ENCODE measurements at places on chromosomes 7 and 10.

DNA sequence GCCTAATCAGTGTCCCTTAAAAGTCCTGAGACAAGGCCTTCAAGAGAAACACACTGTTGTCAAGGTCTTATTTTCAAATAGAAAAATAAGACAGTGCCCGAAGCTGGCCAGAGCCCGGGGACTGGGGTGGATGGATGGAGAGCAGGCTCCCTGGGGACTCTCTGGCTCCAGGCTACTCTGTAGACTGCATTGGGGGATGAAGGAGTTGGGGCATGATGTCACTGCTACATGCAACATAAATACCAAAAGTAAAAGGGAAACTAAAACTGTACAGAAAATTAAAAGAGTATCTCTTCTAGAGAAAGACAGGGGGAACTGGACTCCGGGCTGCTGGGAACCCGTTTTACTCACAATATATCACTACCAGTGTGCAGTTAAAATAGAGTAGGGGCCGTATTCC lies 629.8 kb downstream of the KCNMA1 start:
- DNase-seq, result no peak

DNA sequence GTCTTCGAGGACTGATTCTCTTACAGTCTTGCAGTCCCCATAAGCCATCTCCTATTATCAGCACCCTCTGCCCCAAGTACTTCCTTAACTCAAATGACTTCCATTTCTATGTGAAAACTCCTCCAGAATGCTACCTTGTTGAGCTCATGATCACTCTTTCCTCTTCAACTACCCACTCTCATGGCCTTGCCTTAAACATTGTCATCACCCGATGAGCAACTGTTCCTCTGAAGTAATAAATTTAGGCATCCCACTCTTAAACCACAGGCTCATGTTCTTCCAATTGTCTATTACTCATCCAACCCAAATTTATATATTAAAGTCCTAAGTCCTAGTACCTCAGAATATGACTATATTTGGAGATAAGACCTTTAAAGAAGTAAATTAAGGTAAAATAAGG lies 152.9 kb downstream of the C1GALT1 start:
- DNase-seq, result no peak

- DNase-seq, result no peak
Observed at GRCh38 chr10:44460416-44460815, 75.5 kb upstream of the CXCL12 start.

- no peak for DNase-seq
Observed at GRCh38 chr10:35352512-35352911, 16.2 kb downstream of the CCNY start.

DNA sequence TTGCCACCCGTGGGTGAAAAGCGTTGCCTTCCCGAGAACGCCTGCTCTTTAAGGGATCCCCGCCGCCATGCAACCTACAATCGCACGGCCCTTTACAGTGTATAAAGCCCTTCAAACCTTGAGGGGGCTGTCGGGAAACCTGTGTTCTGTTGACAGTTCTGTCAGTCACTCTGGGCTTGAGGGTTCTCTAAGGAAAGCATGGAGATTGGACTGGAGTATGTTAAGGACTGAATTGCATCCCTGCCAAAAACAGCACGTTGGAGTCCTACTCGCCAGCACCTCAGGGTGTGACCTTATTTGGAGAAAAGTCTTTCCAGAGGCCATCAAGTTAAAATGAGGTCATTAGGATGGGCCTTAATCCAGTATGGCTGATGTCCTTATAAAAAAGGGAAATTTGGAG lies 70.6 kb downstream of the PFKFB3 start:
- DNase-seq, result no peak

DNA sequence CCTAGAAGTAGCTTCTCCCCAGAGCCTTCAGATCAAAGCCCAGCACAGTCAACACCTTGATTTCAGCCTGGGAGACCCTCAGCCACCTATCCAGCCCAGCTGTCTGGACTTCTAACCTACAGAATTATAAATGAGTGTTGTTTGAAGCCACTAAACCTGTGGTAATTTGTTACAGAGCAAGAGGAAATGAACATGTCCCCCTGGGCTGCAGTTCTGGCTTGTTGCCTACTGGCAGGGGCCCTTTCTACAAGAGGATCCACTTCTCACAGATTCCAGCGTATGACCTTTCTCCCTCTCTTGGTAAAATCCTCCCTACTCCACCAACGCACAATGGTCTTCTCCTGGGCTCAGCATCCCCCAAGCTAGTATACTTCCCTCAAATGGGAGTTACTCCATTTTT lies 46.4 kb upstream of the ECHDC3 start:
- DNase-seq, result no peak

DNA sequence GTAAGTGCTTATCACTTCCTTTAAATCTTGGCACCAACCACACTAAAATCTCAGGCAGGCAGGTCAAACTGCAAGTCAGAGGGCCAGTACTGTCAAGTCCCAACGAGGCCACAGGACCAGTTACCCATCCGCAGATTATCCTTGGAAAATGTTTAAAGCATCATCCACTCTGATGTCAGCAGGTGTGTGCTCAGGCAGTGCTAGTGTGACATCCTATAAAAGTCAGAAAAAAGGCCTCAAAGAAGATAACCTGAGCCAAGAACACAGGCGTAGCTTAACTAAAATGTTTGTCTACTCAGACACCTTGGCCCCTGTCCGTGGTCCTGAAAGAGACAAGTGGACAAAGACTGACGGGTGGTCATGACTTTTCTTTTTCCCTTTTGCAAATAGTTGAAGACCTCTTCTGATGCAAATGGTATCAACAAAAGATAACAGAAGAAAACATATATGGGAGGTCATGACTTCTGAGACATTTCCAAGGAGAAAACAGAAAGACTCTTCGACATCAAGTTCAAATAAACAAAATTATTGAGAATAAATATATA lies 309.3 kb downstream of the KCNMA1 start:
- no peak for DNase-seq

DNA sequence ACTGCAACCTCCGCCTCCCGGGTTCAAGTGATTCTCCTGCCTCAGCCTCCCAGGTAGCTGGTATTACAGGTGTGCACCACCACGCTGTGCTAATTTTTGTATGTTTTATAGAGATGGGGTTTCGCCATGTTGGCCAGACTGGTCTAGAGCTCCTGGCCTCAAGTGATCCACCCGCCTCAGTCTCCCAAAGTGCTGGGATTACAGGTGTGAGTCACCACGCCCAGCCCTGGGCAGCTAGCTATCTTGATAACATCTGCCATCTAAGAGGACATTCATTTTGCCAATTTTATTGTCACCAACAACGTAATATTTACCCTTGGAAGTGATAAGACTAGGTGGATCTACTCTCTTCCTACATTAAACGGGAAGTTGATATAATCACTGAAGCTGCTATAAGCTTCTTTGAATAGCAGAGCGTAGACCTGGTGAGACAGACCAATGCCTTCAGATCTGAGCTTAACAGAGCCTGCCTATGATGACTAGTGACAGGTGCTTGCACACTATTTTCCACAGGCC lies 39.7 kb upstream of the SLC35B4 start:
- DNase-seq, result no peak

DNA sequence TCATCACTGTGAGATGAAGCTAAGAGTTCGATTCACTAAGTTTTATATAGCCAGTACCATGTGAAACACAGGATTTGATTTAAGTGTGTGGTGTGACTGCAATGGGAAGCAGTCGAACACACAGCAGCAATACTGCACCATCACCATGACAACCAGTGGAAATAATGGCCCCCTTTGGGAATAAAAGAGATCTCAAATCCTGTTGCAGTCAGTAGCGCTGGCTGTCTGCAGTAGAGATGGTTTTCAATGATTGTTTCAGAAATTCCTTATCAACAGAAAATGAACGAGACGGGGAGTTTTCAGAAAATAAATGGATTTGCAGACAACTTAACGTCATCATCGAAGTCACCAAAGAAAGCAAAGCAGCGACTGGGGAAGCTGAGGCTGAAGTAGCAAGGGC lies 91.0 kb downstream of the PTPRE start:
- DNase-seq, result no peak

DNA sequence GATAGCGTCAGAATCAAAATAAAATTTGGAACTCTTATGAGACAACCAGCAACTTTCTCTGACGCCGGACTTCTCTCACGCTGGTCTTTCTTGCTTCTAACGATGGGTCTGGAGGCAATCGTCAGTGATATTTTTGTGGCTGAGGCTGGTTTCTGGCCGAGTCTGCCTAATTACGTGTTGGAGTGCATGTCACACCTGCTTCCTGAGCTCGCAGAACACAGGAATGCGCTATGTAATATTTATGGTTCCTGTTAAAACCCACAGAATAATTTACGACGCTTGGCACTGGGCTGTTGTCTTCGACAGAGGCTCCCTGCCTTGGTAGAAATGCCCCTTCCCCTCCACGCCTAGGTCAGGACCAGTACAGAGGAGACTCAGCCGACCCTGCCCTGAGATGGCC lies 64.9 kb downstream of the NPTX2 start:
- DNase-seq, result no peak

GRCh38 chr7:10222976-10223375 lies 750.7 kb upstream of the PHF14 start:
- no peak for DNase-seq

DNA sequence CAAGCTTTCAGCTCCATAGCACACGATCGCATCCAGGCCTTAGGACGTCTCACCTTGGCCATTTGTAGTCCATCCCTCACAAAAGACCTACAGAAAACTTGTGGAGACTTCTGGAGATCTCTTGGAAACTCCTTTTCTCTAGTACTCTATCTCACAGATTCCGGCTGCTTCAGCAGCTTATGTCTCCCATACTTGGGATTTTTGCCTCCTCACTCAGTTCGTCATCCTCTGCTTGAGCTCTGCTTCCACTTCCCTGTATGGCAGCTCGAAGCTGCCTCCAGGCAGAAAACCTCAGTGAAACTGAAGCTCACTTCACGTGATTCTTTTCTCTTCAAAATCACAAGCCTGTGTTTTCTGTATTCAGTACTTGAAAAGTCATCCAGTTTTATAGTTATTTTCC lies 178.7 kb upstream of the GDF10 start:
- DNase-seq, result no peak

GRCh38 chr10:133394801-133395221 lies 854 bp downstream of the MTG1 start:
- no peak for DNase-seq

- no peak for DNase-seq
Observed at GRCh38 chr10:87506956-87507355, 2.3 kb downstream of the MINPP1 start.

DNA sequence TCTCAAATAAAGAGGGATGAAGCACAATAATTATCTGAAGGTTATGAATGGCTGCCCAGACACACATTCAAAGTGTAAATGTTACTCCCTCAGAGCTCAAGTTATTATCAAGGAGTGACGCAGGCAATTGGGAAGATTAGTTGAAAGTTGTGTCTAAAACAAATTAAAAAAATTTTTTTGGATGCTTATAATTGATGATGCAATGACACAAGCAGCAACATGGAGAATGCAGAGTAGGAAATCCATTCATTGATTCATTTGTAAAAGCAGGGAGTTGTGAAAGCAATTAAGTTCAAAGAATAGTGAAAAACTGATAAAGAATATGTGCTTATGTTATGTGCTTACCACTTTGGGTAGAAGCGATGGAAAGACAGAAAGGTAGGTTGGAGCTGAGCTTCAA lies 120.4 kb downstream of the CDK6 start:
- DNase-seq, result no peak
